ENCODE measurements at places on chromosomes 7 and 10.

DNA sequence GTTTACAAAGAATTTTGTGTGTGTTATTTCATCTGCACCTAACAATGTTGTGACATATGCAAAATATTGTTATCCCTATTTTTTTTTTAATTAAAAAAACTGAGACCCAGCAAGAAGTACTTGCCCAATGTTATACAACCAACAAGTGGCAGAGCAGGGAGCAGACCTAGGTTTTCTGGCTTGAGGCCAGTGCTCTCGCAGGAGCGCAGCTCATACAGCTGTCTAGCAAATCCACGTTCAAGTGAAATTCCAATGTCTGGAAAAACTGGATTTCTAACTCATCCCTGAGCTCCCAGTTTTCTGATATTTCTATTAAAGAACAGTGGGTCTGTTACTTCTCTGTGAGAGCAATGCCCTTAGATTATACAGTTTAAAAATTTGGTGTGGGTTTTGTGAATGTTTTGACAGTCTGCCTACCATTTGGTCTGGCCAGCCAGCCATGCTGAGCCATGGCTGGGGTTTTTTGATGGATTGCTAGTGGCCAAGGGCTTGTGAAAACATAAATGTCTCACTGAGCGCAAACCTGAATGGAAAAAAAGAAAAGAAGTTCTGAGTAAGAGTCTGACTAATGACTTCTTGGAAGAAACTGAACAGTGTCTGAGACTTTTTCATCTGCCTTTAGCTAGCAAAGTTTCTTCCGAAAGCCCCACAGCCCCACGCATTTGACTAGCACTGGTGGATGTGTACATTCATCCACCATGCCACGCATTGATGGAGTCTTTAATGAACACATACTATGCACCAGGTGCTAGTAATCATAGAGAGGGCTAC, 15.4 kb upstream of the PRF1 start:
- DNase-seq = no peak

DNA sequence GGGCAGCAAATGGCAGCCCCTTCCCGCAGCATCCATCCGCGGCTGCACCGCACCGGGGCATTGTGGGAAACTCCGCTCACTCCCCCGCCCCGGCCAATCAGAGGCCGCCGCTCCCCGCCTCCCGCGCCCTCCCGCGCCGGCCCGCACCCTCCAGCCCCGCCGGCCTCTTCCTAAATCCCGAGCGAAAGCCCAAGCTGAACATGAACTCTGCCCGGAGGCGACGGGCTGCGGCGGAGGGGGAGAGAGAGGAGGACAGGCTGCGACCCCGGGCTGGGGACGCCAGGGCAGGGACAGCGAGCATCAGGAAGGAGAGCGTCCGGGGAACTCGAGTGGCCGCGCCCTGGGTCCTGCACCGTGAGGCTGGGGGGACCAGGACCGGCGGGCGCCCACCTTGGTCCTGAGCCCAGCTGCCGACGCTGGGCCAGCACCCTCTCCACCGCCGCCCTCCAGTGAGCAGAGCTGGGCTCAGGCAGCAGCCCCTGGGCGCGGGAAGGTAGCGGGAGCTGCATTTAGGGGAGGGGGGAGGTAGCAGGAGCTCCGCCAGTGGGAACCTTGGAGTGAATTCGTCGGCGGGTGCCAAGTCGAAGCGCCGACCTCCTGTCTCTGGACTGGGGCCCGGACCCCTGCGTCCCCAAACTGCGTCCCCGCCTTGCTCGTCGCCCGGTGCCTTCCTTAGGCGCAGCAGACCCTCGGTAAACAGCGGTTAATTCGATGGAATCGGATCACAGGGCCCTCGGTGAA, at the start of gene DGKI:
Gene DGKI (minus strand): TSS at position 148 of the 741 bp plus-strand sequence.
- DNase-seq = no peak

- no peak for DNase-seq
Observed at GRCh38 chr10:124013916-124014315, 79.5 kb downstream of the CHST15 start.

DNA sequence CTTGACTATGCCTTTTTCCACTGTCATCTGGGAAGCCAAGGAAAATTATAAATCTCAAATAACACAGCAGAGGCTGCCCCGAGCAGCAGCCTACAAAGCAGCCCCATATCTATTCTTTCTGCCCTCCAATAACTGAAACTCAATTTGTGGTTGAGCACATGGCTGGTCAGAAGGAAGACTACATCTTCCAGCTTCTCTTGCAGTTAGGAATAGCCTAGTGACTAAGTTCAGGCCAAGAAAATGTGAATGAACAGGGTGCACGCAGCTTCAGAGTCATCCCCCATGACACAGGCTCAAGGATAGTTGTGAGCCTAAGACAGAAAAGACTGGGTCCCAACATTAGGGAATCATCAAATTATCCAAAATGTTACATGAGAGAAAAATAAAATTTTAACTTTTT, 42.3 kb downstream of the CHCHD3 start:
- DNase-seq = no peak

DNA sequence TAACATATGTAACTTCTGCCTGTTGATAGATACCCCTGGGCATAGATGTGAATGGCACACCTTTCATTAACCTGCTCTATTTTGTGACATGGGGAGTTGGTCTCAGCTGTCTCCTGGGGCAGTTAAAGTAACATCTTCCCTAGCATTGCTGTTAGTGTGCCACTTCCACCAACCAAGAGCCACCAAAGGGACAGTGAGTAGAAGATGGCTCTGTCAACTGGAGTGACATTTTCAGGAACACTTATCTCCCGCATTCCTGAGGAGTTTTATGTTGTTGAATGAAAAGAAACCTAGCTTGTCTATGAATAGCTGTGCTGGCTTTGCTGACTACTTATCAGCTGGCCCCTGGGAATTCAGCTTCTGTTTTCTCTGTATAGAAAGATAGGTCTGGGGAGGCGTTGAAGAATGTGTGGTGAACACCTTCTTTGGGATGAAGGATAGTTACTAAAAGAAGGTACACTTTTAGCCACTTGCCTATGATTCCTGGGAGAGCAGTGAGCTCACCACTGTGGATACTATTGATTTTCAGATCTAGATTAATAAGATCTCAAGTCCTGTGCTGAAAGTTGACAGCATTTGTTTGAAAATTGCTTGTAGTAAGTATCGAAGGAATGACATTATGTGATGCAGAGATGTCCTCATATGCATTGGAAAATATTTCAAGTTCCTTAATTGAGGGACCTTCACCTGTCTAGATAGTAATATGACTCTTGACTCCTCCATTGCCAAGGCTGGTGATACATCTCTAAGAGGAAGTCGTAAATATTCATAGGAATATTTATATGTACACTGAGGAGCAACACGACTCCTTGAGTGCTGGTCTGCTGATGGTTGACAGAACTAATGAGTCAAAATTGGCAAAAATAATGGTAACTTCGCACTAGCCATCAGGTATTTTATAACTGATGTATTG, 7.6 kb downstream of the STARD3NL start:
- DNase-seq = no peak

GRCh38 chr7:129529643-129530042, 27.3 kb downstream of the SMKR1 start:
- no peak for DNase-seq

- DNase-seq = no peak
Observed at GRCh38 chr10:49625411-49625810, 11.6 kb downstream of the CHAT start.

DNA sequence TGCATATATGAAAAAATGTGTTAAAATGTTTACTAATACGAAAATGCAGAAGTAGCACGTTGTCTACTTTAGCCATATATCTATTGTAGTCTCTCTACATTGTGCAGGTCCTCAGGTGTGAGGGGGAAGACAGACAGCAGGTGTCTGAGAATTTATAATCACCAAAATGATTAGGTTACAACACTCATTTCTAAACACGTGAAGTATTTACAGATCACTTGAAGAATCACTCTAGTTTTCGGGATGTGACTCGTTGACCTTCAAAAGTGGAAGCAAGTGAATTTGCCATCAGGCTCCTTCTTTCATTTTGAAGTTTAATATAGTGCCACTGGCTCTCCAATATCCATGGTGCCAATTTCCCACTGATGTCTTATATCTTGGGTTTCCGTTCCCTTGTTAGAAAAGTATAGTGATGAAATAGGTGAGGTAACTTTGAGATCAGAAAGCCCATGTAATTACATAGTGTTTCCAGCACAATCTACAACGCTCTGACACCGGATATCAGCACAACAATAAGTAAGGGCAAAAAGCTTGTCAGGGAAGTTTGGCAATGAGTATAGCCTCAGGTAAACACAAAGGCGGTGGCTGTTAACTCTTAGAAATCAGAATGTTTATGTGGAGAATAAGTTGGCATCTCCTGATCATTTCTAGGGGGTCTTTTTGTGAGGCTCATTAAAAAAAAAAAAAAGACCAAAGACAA, 57.5 kb upstream of the SP4 start:
- peak; percentile 74 for DNase-seq

DNA sequence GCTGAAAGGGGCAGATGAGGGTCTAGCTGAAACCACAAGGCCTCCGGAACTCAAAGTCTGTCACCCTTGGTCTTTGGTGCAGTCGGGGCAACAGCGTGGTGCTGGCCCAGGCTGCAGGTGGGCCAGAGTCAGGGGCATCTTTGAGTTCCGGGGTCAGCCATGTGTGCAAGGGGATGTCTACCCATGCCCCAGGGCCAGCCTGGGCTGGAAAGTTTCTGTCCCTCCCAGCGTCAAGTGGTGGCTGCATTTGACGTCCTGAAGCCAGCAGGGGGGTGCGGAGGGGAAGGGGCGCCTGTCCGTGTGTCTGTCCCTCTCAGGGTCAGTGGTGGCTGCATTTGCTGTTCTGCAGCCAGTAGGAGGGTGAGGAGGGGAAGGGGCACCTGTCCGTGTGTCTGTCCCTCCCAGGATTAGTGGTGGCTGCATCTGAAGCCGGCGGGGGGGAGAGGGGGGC, 638 bp downstream of the BRAT1 start:
- no peak for DNase-seq

DNA sequence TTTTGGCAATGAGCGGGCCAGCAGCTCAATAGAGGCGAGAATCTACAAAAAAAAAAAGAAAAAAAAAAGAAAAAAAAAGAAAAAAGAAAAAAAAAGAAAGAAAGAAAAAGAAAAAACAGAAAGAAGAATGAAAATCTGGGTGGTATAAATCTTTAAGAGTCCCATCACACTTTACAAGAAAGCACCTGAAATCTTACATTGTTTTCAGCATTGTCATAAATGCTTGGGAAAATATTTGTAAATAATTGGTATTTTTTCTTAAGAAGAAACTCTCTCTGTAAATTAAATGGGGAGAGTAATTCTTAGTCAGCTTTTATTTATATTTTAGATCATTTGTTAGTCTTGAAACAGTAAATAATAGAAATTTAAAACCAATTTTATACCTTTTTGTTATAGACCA, 38.2 kb downstream of the NDUFB2 start:
- no peak for DNase-seq

DNA sequence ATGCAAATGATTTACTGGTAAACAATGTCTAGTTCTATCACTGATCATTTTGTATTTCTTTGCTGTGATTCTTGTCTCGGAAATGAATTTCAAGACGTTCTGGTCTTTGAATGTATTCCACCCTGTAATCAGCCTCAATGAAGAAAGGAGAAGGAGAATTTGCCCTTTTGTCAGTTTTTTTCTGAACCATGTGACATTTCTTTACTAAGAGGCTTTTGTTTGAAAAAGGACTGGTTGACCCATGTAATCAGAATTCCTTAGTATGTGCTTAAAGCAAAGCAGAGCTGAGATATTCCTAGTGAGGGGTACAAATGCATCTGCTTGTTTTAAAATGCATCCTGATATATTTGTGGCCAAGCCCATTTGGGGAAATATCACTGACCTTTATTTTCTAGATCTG, 581.6 kb downstream of the ETV1 start:
- DNase-seq = no peak

- no peak for DNase-seq
Observed at GRCh38 chr10:61742812-61743211, 80.1 kb downstream of the CABCOCO1 start.

- DNase-seq = no peak
Observed at GRCh38 chr7:106858618-106859532, 6.2 kb upstream of the PIK3CG start.

DNA sequence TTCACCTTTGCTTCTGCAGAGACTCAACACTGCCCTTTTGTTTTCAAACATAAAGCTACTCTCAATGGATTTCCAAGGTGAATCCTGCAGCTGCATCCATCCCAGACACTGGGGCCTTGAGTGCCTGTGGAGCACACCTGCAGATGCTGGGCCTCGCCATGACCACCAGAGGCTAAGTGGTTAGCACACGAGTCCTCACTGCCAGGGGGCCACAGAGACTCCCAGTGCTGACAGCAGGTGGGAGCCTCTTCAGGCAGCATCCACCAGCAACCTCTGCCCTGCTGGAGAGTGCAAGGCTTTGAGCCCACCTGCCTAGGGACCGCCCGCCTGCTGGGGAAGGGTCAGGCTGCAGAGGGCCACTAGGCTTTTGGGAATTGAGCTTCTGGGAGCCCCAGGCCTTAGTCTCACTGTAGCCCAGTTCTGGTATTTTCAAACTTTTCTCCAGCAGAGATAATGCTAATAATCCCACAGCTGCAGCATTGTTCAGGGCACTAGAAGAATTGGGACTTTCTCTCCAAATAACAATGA, 9.4 kb upstream of the HPS1 start:
- DNase-seq = no peak

- DNase-seq = no peak
Observed at GRCh38 chr10:98456686-98457482, 10.1 kb upstream of the HPS1 start.

GRCh38 chr10:33066558-33067236, 108.7 kb upstream of the ITGB1 start:
- DNase-seq = no peak

GRCh38 chr7:123435080-123435700, 99.2 kb downstream of the IQUB start:
- no peak for DNase-seq

- peak; percentile 36 for DNase-seq
Observed at GRCh38 chr7:95596198-95597063, at the start of gene PDK4. PDK4 (minus strand) TSS chr7:95596516; CDS start chr7:95596293, 223 bp downstream.

DNA sequence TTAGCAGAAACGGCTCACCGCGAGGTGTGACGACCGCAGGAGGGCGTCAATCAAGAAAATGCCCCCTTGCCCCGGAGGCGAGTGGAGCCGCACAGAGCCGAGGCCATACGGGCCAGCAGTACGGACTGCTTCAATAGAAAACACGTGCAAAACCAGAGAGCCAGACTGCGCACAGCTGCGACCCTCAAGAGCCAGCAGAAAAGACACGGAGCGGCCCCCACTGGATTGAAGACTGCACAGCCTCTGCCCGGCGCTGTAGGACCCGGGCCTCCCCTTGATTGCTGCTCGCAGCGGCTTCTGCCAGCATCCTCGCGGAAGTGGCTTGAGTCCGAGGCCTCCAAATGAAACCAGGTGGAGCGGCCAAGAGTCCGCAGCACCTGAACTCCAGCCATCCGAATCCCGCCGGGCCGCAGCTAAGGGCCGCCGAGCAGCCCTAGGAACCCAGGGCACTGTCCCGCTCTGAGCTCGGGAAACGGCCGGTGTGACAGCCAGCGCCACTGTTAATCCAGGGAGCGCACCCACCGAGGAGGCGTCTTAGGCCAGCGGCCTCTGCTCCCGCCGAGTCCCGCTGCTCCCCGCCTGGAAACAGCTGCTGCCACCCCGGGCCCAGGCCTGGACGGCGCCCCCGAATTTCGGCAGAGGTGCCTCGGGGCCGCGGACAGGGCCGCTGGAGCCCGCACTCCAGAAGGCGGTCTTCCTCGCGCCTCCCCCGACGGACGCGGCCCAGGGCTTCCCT, 660 bp upstream of the HHEX start:
- no peak for DNase-seq

GRCh38 chr10:97518301-97519043, 19.7 kb downstream of the UBTD1 start:
- no peak for DNase-seq

Measured in NCI-H774 (cell line).